ENCODE measurements at places on chromosomes 2 and 18.

- DNase-seq = no peak
These were observed 78.4 kb downstream of the LIMS1 start for GRCh38 chr2:108612514-108613183.

DNA sequence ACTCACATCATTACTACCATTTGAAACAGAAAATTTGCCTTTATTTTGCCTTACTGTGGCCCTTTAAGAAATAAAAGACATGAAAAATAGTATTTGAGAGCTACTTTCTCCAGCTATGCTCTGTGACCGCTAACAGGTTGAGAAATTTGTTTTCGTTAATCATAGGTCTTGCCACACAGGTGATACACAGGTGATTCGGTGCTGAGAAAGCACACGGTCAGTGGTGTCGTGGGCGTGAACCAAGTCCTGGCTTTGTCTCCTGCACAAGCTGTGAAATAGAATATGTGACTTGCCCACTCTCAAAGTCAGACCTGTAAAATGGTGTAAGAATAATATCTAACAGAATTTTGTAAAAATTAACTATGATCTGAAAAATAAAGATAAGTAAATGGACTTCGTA lies 155.3 kb upstream of the SLC39A10 start:
- DNase-seq = no peak

DNA sequence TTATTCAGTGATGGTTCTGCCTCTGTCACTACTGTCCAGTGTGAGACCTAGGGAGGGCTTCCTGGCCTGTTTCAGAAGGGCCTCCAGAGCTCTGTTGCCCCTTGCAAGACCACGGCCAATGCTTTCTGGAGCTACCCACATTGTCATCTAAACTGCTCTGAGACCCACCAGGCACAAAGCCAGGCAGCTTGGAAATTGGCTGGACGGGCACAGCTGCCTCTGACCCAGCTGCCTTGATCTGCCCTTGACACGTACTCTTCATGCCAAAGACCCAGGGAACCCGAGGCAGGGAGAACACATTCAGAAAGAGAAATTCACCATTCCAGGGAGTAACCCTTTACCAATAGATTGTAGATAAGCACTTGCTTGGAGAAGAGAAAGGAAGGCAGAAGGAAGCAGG lies 183.7 kb upstream of the SIX2 start:
- DNase-seq = no peak

DNA sequence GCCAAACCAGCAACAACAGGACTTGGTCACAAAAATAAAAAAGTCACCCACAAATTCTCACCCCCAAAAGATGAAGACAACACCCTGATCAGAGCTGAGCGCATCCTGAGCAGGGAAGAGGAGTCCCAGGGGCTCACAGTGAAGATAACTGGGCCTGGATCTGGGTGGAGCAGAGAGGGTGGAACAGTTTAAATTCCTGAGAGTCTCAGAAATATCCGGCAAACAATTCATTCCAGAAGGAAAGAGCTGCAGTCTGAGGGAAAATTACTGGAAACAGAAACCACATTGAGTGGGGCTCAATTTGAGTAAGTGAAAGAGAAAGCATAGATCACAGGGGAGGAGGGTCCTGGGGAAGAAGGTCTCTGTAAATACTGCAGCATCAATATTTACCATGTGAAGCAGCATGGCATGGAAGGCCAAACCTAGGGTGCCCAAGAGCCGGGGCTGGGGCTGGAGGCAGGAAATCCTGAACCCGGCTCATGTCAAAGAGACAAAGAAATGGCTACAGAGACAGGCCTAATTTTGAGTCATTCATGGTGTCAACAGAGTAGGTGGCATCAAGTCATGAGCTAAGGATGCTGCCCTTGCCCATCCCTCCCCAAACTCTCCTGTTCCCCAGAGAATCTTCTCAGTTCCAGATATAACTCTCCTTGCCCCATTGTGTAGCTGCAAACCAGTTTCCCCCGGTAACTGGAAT lies 61.4 kb upstream of the ZBTB7C start:
- DNase-seq = no peak

GRCh38 chr2:220162320-220162719 lies 534.9 kb downstream of the SLC4A3 start:
- no peak for DNase-seq

- DNase-seq = no peak
These were observed 3.3 kb downstream of the HOXD3 start for GRCh38 chr2:176160251-176160985.

GRCh38 chr2:138823666-138824065 lies 43.5 kb upstream of the NXPH2 start:
- DNase-seq = no peak

DNA sequence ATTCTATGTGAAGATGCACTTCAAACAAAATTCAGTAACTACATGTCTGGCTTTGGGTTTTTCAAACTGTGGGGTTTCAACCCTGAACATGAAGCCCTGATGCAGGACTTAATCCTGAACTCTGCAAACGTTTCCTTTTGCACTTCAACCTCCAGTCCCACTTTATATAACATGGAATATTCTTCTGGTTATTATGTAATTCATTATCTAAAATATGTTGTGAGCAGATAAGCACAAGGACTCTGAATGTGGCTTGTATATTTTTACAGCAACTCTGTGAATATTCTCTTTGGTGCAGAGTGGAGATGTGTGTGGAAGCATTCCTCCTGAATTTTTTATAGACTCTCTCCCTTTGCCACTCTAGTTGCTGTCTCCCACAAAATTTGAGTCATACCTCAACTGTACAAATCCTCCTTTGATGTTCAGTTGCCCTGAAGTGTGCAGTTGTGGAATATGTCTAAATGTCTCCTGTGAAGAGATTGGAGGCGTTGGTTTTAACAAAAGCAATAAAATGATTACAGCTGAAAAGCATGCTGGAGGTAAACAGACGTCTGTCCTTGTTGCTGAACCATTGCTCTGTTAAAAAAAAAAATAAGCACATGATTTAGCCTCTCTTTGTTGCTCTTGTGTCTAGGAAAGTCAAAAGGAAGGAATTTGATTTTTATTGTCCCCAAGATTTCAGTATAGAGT lies 205.1 kb upstream of the NRP2 start:
- DNase-seq = no peak

DNA sequence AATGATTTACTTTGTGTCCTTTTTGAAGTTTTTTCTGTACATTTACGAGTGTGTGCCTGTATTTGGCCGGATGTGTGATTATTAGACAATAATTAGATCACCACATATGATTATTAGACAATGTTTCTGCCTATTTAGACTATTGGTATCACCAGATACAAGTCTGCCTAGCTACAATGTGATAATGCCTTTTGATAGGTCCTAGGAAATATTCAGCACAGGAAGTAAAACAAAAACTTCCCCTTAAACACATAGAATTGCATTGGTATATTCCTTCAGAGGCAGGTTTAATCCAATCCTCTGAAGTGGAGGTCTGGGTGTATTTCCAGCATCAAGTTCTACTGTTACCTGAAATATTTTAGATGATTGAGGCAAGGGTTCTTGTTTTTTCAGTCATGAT lies 275.1 kb downstream of the TGIF1 start:
- DNase-seq = peak; percentile 35

GRCh38 chr18:9709304-9709877 lies 1.3 kb downstream of the RAB31 start:
- DNase-seq = no peak

GRCh38 chr2:124269348-124269747 lies 244.3 kb downstream of the CNTNAP5 start:
- no peak for DNase-seq

GRCh38 chr2:179860255-179861026 lies 971 bp downstream of the ZNF385B start:
- DNase-seq = no peak

DNA sequence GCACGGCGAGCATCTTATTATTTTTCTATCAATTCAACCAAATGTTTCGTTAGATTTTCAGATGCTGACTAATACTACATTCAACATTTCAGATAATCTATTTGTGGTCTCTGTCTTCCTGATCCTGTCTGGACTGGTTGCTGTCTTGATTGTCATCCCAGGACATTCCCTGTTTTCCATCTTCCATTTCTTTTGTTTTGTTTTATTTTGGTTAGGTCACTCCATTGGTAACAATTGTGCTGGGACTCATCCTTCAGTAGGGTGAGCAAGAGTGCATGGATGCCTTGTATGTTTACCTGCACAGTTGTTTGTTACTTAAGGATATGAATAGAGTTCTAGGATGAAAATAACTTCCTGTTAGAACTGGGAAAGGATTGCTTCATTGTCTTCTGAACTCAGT lies 55.9 kb upstream of the ACYP2 start:
- no peak for DNase-seq

GRCh38 chr2:133296401-133296800 lies 271.9 kb downstream of the NCKAP5 start:
- DNase-seq = no peak

DNA sequence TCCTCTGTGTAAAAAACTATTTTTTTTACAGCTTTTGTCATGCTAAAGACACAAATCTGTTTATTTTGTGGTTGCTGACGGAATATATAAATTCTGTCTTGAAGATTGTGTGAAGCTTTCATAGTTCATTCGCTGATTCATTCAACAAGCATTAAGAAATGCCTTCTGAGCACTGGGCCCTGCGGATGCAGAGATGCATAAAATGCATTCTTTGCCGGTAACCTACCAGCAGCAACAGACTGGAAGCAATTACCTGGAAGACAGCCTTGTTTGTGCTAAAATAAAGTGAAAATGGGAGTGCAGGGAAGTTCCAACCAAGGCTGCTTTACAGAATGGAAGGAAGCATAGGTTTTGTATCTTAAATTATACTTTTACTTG lies 119.7 kb downstream of the PMAIP1 start:
- no peak for DNase-seq

- DNase-seq = peak; percentile 76
These were observed 46.7 kb upstream of the KCNF1 start for GRCh38 chr2:10864861-10865636.

- DNase-seq = no peak
These were observed 68.7 kb upstream of the STK39 start for GRCh38 chr2:168316073-168316440.

GRCh38 chr2:194566907-194567660 lies 1089.9 kb upstream of the SLC39A10 start:
- no peak for DNase-seq

DNA sequence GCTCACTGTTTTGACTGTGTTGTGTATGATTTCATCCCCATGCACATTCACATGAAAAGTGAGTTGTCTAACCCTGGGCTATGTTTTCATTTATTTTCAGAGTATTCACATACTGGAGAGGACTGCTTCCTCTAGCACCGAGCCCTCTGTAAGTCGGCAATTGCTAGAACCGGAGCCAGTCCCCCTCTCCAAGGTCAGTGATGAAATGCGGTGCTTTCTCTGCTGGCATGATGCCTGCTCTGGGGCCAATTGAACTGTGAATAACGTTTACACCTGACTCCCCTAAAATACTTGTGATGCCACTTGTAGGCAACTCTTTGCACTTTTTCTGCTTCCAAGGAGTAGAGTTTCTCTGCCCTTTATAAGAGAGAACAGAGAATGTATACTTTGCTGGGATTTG lies 126.9 kb downstream of the PRKRA start:
- DNase-seq = peak; percentile 88

- no peak for DNase-seq
These were observed 187.6 kb upstream of the DPP10 start for GRCh38 chr2:114254875-114255274.

DNA sequence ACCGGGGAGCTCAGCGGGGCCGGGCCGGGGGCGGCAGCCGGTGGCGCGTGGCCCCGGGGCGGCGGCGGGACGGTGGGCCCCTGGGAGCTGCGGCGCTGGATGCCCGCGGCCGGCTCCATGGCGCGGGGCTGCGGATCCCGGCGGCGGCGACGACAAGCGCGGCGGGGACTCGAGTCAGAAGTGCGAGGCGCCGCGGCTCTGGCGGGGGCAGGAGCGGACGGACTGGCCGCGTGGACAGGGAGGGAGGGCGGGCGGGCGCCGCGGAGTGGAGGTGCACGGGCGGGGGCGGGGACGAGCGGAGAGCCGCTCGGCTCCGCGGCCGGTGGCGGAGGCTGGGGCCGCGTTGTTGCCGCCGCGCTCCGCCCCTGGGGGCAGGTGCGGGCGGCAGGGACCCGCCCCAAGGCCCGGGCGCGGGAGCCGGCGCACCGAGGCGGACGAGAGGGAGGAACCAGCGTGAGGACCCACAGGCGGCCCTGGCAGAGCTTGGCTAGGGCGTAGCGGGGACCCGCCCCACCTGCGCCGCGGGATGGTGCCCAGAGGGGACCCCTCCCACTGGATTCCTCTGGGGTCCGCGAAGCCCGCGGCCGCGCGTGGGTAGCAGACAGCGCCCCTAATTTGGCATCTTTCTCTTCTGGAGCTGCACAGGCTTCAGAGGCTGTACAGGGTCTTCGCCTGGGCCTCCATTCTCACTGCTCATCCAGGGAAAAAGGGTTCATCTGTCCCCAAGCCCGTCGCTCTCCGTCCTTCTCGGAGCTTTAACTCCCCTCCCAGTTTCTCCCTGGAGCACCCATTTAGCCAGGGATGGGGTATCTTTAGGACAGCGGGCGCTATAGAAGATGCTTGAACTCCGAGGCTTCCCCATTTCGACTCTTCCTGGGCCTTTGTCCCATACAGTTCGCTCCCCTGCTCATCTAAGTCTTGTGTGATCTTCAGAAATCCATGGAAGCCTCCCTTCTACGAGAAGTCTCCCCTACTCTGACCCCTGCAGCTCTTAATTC lies at the start of gene TMEM163:
Gene TMEM163, minus strand, starts transcription at position 184 of the 998 bp plus-strand sequence.
- DNase-seq = no peak

DNA sequence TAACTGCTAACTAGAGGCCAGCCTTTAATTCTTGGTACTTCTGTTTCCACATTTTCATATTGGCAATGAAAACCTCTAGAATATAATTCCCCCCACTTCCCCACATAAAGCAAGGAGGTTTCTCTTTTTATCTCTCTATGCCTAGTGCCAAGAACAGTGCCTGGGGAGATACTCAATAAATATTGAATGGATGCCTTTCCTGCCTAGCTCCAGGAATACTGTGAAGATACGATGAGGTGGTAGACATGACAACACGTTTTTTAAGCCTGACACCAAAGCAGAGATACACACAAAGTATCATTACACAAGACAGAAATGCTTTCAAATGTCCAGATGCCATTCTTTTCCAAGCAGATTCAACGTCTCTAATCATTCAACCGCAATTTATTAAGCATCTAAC lies 535.5 kb downstream of the XIRP2 start:
- peak; percentile 63 for DNase-seq

- no peak for DNase-seq
These were observed 476.1 kb downstream of the LPIN1 start for GRCh38 chr2:12222554-12222953.

DNA sequence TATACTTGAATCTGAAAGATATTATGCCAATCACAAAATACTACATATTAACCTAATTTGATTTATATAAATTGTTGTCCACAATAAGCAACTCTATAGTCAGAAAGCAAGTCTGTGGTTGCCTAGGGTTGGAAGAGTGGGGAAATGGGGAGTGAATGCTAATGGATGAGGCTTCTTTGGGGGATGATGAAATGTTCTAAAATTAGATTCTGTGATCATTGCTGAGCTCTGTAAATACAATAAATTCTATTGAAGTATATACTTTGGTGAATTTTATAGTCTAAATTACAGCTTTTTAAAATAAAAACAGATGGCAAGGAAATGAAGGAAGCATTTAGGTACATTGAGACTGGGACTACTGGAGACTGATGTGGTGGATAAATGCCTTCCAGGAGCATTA lies 275.5 kb downstream of the MBD2 start:
- no peak for DNase-seq
